B cell (primary cell): ENCODE measurements at places on chromosomes 5 and 9. TPM values are rescaled to one million over a fixed set of nuclear protein-coding genes. Genes with fewer than 3 reads are reported as not detected.

C9orf50 gene
- polyA plus RNA-seq, result not detected in 2 replicates

PCDHGA7 gene
- polyA plus RNA-seq, result 0.23 and 0.49 TPM in 2 replicates

TBC1D2 gene
- polyA plus RNA-seq, result 3.2 and 5.3 TPM in 2 replicates

GCNT4 gene
- 0.01 and 0.06 TPM in 2 replicates for polyA plus RNA-seq

SLC6A18 gene
- polyA plus RNA-seq, result not detected in 2 replicates

ZNF462 gene
- 0.06 TPM in 1 of 2 replicates, not detected in the other for polyA plus RNA-seq

CCDC180 gene
- polyA plus RNA-seq, result 4.4 and 6.8 TPM in 2 replicates

RLN2 gene
- 0.23 and 0.94 TPM in 2 replicates for polyA plus RNA-seq

NEURL1B gene
- 0.06 and 0.09 TPM in 2 replicates for polyA plus RNA-seq

NTRK2 gene
- 0.03 TPM in 1 of 2 replicates, not detected in the other for polyA plus RNA-seq

PCA3 gene
- polyA plus RNA-seq, result 0.09 TPM in 1 of 2 replicates, not detected in the other

IFNA21 gene
- not detected in 2 replicates for polyA plus RNA-seq

CERCAM gene
- polyA plus RNA-seq, result 2.4 and 3.2 TPM in 2 replicates

IFNB1 gene
- not detected in 2 replicates for polyA plus RNA-seq

LCNL1 gene
- 0.06 TPM in 1 of 2 replicates, not detected in the other for polyA plus RNA-seq

GLDC gene
- polyA plus RNA-seq, result 0.86 and 3.6 TPM in 2 replicates

HACD4 gene
- 4.5 and 8.3 TPM in 2 replicates for polyA plus RNA-seq

PCDHB9 gene
- polyA plus RNA-seq, result 0.12 and 0.20 TPM in 2 replicates

TLX3 gene
- not detected in 2 replicates for polyA plus RNA-seq

ANKRD31 gene
- polyA plus RNA-seq, result 0.06 and 0.09 TPM in 2 replicates

CCL27 gene
- not detected in 2 replicates for polyA plus RNA-seq

PRLR gene
- polyA plus RNA-seq, result not detected in 2 replicates

ADCY2 gene
- polyA plus RNA-seq, result not detected in 2 replicates

RALGDS gene
- 87.9 and 88.0 TPM in 2 replicates for polyA plus RNA-seq

SPINK4 gene
- polyA plus RNA-seq, result not detected in 2 replicates

GPR150 gene
- 0.30 and 0.86 TPM in 2 replicates for polyA plus RNA-seq

ATP10B gene
- polyA plus RNA-seq, result not detected in 2 replicates

FAM78A gene
- 49.0 and 58.3 TPM in 2 replicates for polyA plus RNA-seq

ADAMTS2 gene
- not detected in 2 replicates for polyA plus RNA-seq

SPAAR gene
- polyA plus RNA-seq, result not detected in 2 replicates

LHFPL2 gene
- polyA plus RNA-seq, result 3.8 and 4.7 TPM in 2 replicates

PALM2AKAP2 gene
- polyA plus RNA-seq, result not detected in 2 replicates

ZCCHC9 gene
- polyA plus RNA-seq, result 8.8 and 10.2 TPM in 2 replicates

TMEM38B gene
- polyA plus RNA-seq, result 6.4 and 8.1 TPM in 2 replicates

BRINP1 gene
- not detected in 2 replicates for polyA plus RNA-seq

MEIKIN gene
- polyA plus RNA-seq, result not detected in 2 replicates

ARHGEF39 gene
- polyA plus RNA-seq, result 0.35 and 0.40 TPM in 2 replicates

DMGDH gene
- 0.63 TPM in 1 of 2 replicates, not detected in the other for polyA plus RNA-seq

MAMDC2 gene
- not detected in 2 replicates for polyA plus RNA-seq

CCIN gene
- polyA plus RNA-seq, result 0.15 and 0.50 TPM in 2 replicates

ZFP2 gene
- 0.72 and 1.1 TPM in 2 replicates for polyA plus RNA-seq

RBM18 gene
- polyA plus RNA-seq, result 9.7 and 13.4 TPM in 2 replicates

LYSMD3 gene
- polyA plus RNA-seq, result 6.0 and 14.4 TPM in 2 replicates

C9orf153 gene
- not detected in 2 replicates for polyA plus RNA-seq

SV2C gene
- not detected in 2 replicates for polyA plus RNA-seq

OSMR gene
- not detected in 2 replicates for polyA plus RNA-seq

SLC6A3 gene
- polyA plus RNA-seq, result 0.01 and 0.19 TPM in 2 replicates

NMUR2 gene
- not detected in 2 replicates for polyA plus RNA-seq

PCDHGA3 gene
- polyA plus RNA-seq, result 0.10 TPM in 1 of 2 replicates, not detected in the other

GGTA1 gene
- 0.20 TPM in 1 of 2 replicates, not detected in the other for polyA plus RNA-seq

C6 gene
- not detected in 2 replicates for polyA plus RNA-seq

SEMA4D gene
- 53.6 and 65.9 TPM in 2 replicates for polyA plus RNA-seq

CNTFR gene
- not detected in 2 replicates for polyA plus RNA-seq
